ENCODE measurements at places on chromosomes 12 and 14.

DNA sequence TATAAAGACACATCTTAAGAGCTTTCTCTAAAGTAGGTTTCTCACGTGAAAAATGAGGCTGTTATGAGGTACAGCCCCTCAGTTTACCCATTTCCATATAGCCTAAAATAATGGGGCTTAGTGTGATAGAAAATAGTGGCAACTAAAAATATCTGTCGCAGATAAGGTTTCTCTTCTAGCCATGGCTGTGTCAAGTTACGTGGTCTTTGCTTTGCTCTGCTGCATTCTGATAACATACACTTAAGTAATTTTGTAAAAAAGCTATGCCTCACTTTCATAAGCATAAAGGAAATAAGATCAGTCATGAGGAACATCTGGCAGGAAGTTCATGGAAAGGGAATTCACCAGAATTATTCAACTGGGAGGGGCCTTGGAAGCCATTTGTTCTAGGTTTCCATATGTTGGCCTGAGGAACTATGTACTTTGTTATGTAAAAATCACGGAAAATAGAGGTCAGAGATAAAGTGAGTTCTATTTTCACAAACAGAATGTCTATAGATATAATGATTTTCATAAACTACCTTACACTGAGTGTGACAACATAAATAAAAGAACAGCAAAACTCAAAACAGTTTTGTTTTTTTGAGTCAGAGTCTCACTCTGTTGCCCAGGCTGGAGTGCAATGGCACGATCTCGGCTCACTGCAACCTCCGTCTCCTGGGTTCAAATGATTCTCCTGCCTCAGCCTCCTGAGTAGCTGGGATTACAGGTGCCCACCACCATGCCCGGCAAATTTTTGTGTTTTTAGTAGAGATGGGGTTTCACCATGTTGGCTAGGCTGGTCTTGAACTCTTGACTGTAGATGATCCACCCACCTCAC lies 195.6 kb upstream of the KRR1 start:
- no peak for DNase-seq

DNA sequence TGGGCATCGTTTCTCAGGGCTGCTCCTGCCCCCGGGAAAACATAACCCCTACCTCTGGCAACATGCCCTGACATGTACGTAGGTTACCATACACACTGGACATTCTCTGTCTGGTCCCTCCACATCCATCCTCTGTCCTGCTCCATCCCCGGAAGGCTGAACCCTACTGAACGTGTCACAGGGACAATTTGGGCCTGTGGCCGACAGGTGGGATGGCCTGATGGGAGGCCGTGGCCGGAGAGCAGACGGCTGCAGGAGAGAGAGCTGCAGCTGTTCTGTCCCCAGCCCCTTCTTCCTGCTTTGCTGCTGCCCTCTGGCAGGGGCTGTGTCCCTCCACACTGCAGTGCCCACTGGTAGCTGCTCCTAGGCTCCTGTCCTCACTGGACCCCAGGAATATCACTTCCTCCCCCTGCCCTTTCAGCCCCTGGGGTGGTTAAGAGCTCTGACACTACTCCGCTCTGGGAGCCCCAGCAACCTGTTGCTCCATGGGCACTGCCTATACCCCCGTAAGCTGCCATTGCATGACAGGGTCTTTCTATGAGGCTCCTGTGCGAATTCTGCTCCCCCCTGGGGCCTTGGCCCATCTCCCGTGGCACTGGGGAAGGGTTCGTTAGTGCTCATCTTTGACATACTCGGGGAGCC lies 125.6 kb downstream of the RBM19 start:
- DNase-seq = no peak

DNA sequence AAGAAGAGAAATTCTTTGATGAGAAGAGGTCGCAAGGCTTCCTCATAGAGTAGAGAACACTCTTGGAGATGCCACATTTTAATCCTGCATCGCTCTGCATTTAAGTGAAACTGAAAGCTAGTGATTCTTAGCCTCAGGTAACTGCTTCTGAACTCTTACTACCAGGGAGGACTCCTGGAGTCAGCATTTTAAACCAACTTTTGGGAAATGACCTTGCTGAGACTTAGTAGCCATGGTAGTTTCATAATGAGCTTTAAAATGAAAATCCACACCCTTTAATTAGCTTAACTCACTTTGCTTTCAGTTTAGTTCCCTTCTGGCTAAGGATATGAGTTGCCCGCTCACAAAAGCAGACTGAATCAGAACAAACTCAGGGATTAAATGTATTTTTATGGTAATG lies 80.3 kb downstream of the SYNE2 start:
- no peak for DNase-seq

DNA sequence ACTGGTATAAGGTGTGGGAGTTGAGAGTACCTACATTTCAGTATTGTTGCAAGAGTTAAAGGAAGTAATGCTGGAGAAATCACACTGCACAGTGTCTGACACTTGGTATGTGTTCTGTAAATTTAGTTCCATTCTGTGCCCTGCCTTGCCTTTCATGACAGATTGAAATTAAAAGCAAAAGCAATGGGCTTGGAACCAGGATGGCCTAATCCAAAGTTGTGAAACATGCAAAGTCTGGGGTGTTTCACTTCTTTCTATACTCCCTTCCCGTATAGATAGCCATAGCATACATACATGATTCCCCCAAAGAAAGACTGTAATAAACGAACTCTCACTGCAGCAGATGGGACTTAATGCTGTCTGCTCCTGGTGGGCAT lies 281.1 kb downstream of the NRXN3 start:
- DNase-seq = no peak

DNA sequence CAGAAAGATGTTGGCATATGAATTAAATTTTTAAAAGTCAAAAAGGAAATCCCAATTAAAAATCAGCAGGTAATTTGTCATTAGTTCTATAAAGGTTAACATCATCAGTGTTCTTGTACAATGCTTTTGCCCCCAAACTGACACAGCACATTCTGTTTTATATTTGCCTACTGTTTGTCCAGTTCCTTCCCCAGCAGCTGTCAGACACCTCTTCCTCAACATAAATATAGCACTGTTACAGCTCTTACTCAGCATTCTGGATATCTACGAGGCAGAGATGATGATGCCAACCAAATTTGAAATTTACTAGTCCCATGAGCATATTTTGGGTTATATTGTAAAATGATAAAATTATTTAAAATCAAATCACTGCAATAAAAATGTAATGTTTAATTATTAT lies 124.6 kb downstream of the SINHCAF start:
- DNase-seq = no peak

DNA sequence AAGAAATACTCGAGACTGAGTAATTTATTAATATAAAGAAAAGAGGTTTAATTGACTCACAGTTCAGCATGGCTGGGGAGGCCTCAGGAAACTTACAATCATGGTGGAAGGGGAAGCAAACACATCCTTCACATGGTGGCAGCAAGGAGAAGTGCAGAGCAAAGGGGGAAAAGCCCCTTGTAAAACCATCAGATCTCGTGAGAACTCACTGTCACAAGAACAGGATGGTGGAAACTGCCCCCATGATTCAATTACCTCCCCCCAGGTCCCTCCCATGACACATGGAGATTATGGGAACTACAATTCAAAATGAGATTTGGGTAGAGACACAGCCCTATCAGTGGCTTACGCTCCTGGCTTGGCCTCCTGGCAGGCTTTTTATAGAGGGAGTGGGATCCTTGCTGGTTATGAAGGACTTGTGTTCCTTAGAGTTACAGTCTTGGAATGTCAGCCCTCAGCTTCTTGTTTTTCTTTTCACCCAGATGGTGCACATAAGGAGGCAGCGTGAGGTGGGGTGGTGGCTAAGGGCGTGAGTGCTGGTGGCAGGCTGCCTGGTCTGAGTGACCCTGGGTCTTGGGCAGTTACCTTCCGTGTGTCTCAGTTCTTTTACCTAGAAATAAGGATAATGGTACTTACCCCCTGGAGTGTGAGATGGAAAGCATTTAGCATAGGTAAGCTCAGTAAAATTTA lies 25.7 kb downstream of the TRAF3 start:
- no peak for DNase-seq

DNA sequence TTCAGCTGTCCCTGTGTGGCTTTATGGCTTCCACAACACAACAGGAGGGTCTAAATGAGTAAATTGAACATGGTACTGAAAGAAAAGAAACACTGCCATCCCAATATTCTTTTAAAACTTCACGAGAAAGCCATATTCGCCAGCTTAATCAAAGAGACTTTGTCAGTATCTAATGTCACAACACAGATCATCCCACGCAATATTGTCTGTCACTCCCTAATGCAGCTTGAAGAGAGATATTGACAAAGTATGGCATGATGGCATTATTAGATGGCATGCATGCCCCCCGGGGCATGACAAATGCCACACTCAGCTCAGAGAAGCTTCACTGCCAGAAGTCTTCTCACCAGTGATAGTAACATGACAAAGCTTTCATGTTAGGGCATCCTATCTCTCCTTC lies 197.8 kb downstream of the TTC8 start:
- no peak for DNase-seq
